Stimulated activated CD8-positive, alpha-beta memory T cell treated with anti-CD3 and anti-CD28 coated beads, Interleukin-7, amount 100 ng/mL, for 4 hours (primary cell): ENCODE measurements at places on chromosomes 1 and 21.

DNA sequence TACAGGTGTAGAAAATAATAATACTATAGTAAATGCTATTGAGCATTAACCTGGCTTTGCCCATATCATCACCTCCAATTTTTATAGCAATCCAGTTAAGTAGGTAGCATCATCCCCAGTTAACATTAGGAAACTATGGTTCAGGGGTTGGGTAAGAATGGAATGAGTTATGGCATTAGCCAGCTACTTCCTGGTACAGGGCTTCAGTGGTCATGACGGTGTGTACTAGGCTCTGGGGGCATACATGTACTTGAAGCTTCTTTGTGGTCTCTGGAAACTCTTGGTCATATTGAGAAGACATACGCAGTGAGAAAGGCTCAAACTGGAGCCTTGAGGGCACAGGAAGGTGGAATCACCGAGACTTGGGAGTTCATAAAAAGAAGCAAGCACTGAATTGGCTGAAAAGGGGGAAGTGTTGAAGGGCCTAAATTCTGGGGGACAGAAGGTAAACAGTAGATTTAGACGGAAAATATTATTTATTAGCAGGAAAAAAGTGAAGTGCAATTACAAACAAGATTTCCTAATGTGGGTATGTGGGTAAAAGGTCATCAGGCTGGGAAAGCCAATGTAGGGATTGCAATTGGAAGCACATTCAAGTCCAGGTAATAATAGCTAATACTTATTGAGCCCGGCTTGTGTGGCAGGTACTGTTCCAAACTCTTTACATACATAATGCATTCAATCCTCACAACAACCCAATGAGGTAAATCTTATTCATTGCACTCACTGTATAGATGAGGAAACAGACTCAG, 114.2 kb upstream of the ATP1A1 start:
- DNase-seq: no peak

DNA sequence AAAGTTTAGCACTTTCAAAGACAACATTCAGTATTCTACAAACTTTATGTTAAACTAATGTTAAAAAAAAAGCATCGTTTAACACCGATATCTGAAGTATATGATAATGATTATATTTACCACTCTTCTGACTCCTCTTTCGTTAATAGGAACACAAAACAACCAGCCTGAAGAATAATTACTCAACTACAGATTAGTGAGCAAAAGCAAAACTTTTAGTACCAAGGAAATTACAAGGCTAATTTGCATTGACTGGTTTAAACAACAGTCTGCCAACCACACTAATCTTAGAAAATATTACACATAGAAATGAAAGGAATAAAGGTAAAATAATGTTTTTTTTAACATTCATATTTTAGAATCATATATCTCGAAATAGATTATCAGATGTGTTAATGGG, 500.7 kb downstream of the LMO4 start:
- DNase-seq: no peak

DNA sequence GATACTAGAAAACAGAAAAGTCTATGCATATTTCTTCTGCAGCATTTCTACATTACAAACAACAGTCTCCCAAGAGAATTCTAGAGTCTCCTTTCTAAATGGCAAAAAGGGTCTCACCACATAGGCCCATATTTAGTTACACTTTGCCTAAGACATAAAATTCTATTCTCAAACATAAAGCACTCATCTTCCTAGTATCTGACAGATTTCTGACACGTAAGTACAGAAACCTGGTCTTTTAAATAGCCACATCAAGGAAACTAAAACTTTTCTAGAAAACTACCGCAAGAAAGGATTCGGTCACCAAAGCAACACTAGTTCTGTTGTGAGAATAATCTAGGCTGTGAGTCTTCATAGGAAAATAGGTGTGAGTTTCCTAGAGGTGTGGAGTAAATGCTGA, 33.6 kb upstream of the CTSK start:
- DNase-seq: no peak

- no peak for DNase-seq
Observed at GRCh38 chr1:93443454-93443853, 4.5 kb upstream of the FNBP1L start.

- no peak for DNase-seq
Observed at GRCh38 chr1:7389906-7390603, 381.0 kb upstream of the VAMP3 start.

DNA sequence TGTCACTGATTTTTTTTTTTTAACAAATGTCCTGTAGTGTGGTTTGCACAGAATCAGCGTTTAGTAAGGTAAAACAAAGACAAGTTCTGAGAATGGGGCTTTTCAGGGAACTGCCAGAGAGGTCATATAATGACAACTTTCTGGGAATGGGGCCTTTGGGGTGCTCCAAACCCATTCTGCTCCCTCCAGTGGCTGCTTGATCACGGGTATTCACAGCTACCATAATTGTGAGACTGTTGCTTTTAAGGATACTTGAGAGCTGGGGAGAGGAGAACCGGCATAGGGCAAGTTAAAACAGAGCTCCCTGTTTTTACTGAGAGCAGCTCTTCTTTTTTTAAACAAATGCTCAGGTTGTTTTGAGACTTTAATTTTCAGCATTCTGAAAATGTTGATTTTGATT, 48.2 kb downstream of the CYP2J2 start:
- DNase-seq: no peak

- DNase-seq: no peak
Observed at GRCh38 chr1:159214149-159214760, 9.6 kb downstream of the ACKR1 start.

DNA sequence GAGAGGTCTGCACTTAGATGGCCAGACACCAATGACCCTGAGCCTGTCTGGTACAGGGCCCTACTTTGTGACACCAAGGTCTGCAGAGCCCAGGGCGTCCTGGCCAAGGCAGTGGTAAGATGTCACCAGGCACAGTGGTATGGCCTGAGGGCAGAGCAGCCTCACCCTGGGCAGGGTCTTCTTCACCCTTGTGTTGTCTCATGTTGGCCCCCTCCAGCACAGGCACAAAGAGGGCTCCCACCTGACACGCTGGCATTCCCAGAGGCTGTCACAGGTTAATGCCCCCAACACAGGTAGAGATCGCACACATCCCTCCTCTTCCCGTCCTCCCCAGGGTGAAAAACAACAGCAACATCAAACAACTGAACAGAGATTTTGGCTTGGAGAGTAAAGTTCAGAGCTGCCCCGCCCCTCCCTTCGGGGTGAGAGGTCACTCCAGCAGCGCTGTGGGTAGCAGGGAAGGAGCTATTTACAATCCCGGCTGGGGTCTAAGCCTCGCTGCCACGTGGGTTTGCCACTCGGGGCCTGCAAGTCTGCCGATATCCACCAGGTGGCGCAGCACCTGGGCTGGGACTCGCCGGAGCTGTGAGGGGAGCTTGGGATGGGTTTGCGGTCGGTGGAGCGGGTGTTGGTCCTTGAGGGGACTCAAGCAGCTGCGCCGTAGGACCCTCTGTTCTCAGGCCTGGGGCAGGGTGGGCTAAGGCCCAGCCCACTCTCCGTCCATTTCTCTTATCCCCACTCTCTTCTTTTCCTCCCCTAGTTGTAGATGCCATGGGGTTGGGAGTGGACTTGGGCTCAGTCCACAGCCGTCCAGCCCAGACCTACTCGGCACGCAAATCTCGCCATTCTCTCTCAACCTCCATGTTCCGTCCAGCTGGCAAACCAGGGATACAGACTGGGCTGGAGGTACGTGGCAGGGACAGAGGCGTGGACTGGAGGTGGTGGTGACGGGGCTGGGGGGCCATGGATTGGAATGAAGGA, 12.7 kb downstream of the EFNA3 start:
- DNase-seq: peak; percentile 62

DNA sequence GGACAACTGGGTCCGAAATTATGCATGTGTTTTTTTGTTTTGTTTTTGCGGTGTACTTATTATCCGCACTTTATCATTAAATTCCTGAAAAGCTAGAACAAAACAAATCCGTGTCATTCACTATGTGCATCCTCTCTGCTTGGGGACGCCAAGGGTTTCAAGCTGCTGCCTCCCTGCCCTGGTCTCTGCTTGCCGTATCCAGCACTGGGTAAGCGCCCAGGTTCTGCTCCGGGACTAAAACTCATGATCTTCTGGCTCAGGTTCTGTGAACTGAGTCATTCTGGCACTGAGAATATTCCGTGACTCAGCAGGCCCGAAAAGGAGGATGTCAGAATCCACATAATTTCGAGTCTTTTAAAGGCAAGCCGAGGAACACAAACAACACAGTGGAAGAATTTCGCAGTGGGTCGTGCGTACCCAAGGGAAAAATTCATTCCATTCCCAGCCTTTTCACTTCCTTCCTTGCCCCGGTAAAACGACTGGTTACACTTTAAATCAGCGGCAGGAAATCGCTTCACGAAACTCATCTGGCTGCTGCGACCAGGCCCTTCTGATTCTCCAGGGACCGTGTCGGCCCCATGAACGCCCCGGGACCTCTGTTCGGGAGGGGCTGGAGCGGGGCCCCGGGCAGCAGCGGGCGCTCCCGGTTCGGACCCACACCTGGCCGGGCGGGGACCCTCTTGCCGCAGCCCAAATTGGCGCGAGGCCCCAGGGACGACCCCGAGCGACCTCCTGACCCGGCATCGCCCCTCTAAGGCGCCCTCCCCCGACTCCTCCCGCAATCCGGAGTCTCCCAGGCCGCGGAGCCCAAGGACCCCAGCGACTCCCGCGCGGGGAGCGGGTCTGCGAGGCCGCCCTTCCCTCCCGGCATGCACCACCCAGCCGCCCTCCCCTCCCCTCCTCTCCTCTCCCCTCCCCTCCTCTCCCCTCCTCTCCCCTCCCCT, 746 bp upstream of the LAMC1 start:
- peak; percentile 4 for DNase-seq

- no peak for DNase-seq
Observed at GRCh38 chr1:113859478-113860175, 11.9 kb downstream of the PTPN22 start.

DNA sequence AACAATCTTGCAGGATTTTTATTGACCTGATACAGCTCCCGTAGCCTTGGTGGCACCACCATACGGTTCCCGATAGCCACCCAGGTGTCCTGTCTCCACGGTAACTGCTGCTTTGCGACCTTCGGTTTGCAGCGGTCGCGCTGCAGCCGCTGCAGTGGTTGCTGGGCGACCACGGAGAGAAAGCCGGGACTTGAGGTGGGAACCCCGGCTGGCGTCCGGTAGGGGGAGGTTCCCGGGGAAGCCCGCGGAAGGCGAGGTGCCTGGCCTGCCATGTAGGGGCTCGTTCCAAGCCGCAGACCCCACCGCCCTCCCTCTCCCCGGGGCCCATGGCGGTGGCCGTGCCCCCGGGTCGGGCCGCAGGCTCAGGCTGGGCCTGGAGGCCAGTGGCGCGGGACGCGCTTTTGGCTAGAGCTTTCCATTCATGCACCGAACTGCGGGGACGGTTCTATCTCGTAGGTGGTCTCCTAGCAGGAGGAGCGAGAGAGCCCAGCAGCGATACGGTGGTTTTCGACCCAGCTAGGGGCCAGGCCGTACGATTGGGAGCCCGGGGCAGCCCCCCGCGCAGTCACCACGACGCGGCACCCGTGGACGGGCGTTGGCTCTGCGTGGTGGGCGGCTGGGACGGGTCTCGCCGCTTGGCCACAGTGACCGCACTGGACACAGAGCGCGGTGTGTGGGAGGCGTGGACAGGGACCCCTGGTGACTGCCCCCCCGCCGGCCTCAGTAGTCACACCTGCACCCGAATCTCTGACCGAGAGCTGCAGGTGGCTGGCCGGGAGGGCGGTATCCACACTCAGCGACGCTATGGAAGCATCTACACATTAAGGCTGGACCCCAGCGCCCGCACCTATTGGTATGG, at the start of gene KLHDC9:
Gene KLHDC9 (plus strand): TSS at position 152 of the 859 bp plus-strand sequence. CDS start 175 bp downstream, at position 327.
- DNase-seq: peak; percentile 60

DNA sequence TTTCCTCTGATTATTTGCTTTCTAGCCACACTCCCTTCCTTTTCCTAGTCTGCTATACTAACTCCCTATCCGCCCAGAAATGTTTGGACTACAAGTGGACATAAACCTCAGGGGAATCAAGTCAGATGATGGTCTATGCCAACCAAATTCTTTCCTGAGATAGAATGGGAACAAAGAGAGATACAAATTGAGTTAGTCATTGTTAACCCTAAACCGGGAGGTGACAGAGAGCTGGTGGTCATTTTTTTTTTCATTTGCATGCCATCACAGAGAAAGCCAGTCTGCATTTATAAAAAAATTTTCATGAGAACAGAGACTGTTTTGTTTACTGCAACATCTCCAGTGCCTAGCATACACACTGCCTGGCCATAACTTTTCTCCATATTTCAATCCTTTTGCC, 35.0 kb downstream of the MYSM1 start:
- no peak for DNase-seq

DNA sequence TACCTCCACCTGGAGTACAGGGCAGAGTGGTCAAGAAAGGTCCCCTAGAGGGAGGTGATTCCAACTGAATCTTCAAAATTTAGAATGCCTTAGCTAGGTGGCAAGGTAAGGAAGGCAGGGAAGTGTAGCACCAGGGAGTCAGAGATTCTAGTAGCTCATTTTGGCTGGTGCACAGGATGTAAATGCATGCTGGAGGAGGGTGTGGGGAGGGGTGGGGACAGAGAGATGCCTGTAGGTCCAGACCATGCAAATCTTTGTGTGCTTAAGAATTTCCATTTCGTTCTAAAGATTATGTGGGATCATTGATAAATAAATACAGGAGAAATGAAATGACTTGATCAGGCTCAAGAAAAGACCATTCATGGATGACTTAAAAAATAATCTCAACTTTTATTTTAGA, 11.0 kb upstream of the CACHD1 start:
- DNase-seq: no peak

GRCh38 chr1:221778535-221779142, 36.8 kb upstream of the DUSP10 start:
- DNase-seq: no peak

DNA sequence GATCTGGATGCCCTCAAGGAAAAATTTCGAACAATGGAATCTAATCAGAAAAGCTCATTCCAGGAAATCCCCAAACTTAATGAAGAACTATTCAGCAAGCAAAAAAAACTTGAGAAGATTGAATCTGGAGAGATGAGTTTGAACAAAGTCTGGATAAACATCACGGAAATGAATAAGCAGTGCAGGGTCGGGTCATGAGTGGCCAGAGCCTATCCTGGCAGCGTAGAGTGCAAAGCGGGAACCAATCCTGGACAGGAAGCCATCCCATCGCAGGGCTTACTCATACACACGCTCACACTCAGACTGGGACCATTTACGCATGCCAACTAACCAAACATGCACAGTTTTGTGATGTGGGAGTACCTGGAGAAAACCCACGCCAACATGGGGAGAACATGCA, 43.1 kb downstream of the ZMYM1 start:
- DNase-seq: no peak

DNA sequence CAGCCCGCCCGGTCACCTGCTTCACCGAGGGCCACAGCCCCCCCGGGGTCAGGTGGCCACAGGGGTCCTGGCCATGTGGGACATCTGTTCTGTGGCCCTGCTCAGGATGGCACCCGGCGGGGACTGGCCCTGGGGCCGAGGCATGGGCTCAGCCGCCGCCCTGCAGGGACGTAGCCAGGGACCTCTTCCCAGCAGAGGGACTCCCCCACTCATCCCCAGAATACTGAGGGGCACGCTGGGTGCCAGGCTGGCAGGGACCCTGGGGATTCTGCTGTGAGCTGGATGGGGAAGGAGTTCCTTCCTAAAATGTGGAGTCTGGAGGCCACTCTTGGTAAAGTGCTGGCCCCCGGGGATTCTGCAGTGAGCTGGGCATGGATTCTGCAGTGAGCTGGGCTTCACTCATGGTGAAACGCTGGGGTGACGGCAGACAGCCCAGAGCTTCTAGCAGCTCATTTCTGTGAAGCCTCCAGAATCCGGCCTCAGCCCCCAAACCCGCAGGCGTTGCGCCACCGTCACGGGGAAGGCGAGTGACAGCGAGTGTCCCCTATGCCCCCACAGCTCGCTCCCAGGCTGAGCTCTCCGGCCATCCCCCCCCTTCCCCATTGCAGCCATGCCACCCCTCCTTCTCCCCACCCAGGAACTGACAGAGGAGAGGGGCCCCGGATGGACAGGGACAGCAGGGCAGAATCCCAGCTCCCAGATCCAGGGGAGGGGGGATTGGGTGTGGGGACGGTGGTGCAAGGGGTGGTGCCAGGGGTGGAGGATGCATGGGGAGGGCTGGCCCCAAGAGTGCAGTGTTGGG, 1.4 kb downstream of the ITGB2 start:
- DNase-seq: no peak
